ENCODE measurements at places on chromosomes 7 and 10. TPM values are rescaled to one million over a fixed set of nuclear protein-coding genes. Genes with fewer than 3 reads are reported as not detected.

GRCh38 chr7:151351967-151352366, 10.4 kb downstream of the NUB1 start:
- no peak for DNase-seq

GRCh38 chr7:105098863-105099515, 85.0 kb downstream of the KMT2E start:
- no peak for DNase-seq

- peak; percentile 60 for DNase-seq
Measured at GRCh38 chr7:8724080-8724718, 290.8 kb downstream of the NXPH1 start.

DNA sequence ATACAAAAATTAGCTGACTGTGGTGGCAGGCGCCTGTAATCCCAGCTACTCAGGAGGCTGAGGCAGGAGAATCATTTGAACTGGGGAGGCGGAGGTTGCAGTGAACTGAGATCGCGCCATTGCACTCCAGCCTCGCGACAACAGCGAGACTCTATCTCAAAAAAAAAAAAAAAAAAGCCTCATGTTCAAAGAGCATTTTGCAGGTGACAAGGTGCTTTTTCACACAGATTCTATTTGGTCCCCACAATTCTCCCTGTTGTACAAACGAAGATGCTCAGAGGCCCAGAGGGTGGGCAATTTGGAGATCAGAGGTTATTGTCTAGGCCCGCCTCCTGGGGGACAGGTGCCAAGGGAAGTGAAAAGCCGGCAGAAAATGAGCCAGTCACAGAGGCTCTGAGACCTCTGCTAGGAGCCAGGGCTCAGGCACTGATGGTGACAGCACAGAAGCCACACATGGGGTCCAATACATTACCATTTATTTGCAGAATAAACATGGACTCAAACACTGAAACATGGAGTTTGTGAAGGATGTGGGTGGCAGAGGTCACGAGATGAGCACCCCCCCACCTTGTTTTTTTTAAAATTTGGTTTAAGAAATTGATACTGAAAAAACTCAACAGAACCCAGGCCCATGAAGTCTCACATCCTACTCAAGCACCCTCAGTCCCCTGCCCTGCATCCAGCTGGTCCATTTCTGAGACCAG, 882 bp upstream of the GAL3ST4 start:
- no peak for DNase-seq

The FAM25A gene
- not detected for total RNA-seq

DNA sequence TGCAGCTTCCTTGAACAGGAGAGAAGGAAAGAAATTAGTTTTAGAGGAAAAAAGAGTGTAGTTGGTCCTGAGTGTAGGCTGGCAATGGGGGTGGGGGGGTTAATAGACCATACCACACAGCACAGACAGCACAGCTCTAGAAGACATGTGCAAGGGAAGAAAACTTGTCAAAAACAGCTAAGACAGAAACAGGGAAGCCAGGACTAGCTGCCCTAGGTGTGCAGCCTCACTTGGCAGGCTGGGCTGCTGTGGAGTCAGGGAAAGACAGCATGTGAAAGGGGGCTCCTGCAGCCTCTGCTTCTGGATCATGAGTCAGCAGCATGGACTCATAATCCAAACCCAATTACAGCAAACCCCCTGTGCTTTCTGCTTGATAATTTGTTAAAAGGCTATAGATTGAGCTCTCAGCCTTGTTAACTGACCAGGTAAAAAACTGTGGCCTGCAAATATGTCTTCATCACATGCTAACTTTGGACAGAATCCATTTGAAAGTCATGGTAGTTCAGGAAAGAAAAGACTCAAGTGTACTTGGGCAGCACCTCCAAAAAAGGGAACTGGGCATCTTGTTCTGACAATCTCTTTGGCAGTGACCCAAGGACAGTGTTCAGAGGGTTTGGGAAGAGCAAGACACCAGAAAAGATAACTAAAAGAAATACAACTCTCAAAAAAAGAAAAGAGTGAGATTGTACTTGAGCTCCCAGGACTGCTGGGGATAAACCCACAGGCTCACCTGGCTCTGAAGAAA, 142.2 kb upstream of the VWC2 start:
- no peak for DNase-seq

The GPR22 gene
- not detected for total RNA-seq

The NACAD gene
- 4.2 TPM for total RNA-seq

The PLPP4 gene
- total RNA-seq, result 6.4 TPM

GRCh38 chr10:43202657-43203447, 64.0 kb downstream of the RASGEF1A start:
- DNase-seq, result peak; percentile 27

GRCh38 chr7:29852457-29852856, 46.1 kb downstream of the WIPF3 start:
- no peak for DNase-seq

- DNase-seq, result no peak
Measured at GRCh38 chr10:28331066-28331465, 28.2 kb upstream of the MPP7 start.

- DNase-seq, result peak; percentile 81
Measured at GRCh38 chr7:159031135-159031701, 113.4 kb downstream of the VIPR2 start.

The CHAT gene
- not detected for total RNA-seq

DNA sequence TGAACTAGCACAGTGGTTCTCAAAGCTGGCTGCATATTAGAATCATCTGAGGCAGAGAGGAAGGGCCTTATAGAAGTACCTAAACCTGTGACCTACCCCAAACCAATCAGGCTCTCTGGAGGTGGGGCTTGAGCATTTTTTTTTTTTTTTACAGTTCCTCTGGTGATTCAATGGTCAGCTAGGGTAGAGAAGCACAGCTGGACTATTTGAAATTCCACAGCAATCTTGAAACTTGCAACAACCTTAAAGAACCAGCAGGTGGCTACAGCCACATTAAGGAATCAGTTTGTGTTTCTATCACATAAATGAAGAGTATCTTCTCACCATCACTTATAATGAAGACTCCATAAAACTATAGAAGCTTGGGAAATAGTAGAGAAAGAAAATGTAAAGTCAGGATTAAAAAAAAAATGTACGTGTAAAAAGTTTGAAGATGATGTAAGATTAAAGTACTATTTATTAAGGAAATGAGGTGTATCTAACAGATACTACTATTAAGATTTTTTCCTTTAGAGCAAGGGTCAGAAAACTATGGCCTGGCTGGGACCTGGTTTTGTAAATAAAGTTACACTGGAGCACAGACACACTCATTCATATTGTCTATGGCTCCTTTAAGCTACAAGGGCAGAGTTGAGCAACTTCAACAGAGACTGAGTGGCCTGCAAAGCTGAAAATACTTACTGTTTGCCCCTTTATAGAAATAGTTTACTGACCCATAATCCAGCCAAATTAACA, 3.8 kb downstream of the RTKN2 start:
- no peak for DNase-seq

- DNase-seq, result no peak
Measured at GRCh38 chr10:73867126-73867807, 7.1 kb downstream of the CAMK2G start.

DNA sequence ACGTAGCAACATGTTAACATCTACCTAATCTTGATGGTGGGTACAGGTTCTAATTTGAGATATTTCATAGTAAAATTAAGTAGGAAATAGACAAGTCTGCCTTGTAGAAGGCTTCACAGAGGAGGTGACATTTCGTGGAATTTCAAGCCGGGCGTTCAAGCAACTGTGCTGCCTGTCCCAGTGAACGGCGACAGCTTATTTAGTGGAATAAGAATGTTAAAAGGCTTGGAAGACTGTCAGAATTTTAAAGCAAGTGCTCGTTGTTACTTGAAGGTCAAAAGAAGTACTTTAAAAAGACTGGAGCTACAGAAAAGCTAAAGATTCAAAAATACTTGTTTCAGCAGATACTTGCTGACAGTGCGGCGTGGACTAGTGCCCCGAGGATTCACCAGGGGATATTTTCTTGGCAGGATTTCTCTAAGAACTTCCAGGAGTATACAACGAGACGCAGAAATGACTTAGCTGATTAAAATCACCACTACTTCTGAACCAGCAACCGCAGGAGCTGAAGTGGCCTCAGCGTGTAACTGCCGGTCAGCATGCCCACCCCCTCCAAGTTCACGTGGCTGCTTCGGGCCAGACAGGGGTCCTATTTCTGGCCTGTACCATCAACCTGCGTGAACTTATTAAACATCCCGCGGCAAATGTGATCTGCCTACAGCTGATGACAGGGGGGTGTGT, 46.5 kb downstream of the CTBP2 start:
- no peak for DNase-seq

All from kidney (tissue), 22 donors.